ENCODE measurements at places on chromosomes 11 and 22.

- DNase-seq: peak; percentile 94
Observed at GRCh38 chr22:40651563-40652501, 15.3 kb upstream of the MRTFA start.

GRCh38 chr11:77031599-77031998 is 2.6 kb upstream of the B3GNT6 start:
- DNase-seq: no peak

DNA sequence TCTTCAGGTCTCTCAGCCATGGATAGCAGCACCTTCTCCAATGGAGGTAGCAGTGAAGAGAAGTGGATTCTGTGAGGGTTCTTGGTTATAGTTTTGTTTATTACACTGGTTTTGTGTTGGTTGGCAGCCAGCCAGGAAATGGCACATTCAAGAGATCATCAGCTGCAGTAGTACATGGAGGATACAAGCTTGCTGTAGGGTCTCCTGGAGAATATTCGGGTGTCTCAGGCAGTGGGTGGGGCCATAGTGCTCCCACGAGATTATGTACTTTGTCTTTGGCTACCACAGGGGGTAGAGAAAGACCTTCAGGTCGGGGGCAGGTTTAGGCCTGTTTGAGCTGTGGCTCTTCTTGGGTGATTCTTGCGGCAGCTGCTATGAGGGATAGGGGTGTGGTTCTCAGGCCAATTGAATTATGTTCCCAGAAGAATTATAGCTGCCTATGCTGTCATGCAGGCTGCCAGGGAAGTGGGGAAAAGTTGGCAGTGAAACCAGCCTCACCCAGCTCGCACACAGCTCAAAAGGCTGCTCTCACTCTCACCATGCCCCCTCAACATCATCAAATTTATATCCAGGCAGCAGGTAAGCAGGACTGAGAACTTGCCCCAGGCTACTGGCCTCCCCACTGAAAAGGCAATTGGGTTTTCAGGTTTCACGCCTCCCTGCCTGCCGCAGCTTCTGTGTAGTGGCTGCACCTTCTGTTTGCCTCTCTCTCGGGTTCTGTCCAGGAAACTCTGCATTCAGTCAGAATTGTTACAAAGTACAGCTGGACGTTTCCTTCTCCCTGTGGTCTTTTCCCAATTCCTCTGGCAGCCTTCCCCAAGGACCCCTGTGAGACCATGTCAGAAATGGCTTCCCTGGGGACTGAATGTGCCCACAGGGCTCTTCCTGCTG is 435.5 kb downstream of the LUZP2 start:
- DNase-seq: no peak

DNA sequence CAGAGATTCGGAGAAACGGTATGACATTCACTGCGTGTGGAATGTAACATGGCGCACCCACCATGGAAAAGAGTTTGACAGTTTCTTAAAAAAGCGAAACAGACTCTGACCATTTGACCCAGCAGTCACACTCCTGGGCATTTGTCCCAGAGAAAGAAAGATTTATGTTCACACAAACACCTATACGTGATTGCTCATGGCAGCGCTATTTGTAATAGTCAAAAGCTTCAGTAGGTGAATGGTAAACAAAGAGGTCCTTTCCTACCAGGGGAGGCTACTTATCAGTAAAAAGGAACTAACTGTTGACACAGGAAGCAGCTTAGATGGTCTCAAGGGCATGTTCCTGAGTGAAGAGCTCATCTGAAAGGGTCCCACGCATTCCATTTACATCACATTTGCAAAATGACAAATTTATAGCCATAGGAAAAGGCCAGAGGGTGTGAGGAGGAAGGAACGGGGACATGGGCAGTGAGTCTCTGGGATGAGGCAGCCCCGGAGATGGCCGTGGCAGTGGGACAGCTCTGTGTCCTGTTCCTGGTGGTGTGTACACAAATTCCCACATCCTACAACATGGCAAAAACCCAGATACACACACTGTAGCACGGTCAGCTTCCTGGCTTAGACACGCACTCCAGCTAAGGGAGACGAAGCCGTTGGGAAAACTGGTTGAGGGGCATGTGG is 14.6 kb upstream of the KRTAP5-6 start:
- peak; percentile 13 for DNase-seq

DNA sequence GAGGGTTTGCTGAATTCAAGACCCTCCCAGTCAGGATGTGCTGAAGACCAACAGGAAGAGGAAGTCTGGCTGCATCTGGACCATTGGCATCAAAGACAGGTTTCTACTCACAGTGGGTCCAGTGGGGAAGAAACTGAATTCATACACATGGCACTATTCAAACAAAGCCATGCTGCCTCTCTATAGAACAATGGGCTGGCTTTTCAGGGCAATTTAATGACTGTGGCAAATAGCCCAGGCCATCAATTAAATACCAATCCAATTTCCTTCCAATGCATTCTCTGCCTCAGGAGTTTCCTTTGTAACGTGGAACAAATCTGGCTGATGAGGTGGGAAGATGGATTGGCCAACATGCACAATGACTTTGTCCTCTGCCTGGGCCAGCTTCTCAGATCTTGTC is 98.6 kb downstream of the SEZ6L start:
- DNase-seq: peak; percentile 83

GRCh38 chr22:35349704-35350538 is 31.0 kb upstream of the HMOX1 start:
- DNase-seq: peak; percentile 70

GRCh38 chr11:17978553-17979287 is 34.1 kb downstream of the SERGEF start:
- DNase-seq: peak; percentile 28

- DNase-seq: no peak
Observed at GRCh38 chr11:119865661-119866156, 136.7 kb upstream of the NECTIN1 start.

GRCh38 chr11:36953976-36954375 is 355.9 kb upstream of the RAG2 start:
- DNase-seq: no peak

- DNase-seq: no peak
Observed at GRCh38 chr11:67116758-67117105, 2.3 kb upstream of the KDM2A start.

- DNase-seq: no peak
Observed at GRCh38 chr22:32824531-32825312, 23.2 kb downstream of the TIMP3 start.
